RWPE2 (cell line): ENCODE measurements at places on chromosomes 16 and 17.
A peak's percentile ranks its signal among the peaks of the same experiment; 100 is the strongest.

- no peak for DNase-seq
- no peak overlapping the region for H3K27ac ChIP-seq
- no peak overlapping the region for H3K4me3 ChIP-seq
- H3K4me1 ChIP-seq: no peaks in the 10 kb centered on the region
Observed at GRCh38 chr17:41959336-41960095, 7.1 kb upstream of the CNP start.

DNA sequence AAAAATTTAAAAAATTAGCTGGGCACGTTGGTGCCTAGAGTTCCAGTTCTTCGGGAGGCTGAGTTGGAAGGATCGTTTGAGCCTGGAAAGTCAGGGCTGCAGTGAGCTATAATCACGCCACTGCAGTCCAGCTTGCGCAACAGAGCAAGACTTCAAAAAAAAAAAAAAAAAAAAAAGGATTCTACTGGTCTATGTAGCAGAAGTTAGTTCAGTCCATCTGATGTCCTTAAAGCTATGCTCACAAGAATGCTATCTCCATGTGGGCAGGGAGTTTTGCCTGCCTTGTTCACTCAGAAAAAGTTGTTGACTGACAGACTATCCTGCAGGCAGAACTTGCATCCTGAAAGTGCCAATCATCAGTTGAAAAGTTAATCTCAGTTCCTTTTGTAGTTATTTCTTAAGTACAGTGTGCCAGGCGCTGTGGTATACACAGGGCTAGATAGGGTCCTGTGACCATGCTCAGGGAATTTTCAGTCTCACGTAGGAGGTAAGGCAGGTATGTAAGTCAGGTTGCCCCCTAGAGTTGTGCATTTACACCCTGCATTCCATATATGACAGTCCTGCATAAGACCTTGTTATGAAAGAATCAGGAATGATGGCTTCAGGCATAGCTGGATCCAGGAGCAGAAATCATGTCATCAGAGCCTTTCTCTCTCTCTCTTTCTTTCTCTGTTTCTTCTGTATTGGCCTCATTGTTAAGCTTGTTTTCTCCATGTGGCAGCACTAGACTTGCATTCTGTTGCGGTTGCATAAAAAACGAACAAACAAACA, 7.6 kb downstream of the SYT17 start:
- H3K4me1 ChIP-seq: no peaks in the 10 kb centered on the region
- H3K27ac ChIP-seq: no peak overlapping the region
- no peaks in the 10 kb centered on the region for H3K27me3 ChIP-seq
- H3K4me3 ChIP-seq: no peak overlapping the region
- DNase-seq: no peak

GRCh38 chr16:81008505-81008789, 1.4 kb downstream of the CENPN start:
- no peak overlapping the region for H3K27ac ChIP-seq
- H3K4me3 ChIP-seq: peak overlapping the region; percentile 84
- DNase-seq: no peak
- H3K36me3 ChIP-seq: peaks cover 33% of the 10 kb centered on the region
- peaks cover 14% of the 10 kb centered on the region for H3K4me1 ChIP-seq

- H3K27me3 ChIP-seq: peaks cover 50% of the 10 kb centered on the region
- H3K4me1 ChIP-seq: no peaks in the 10 kb centered on the region
- no peaks in the 10 kb centered on the region for H3K36me3 ChIP-seq
- no peak overlapping the region for H3K27ac ChIP-seq
- DNase-seq: no peak
Observed at GRCh38 chr16:86203557-86204275, 304.8 kb downstream of the IRF8 start.

DNA sequence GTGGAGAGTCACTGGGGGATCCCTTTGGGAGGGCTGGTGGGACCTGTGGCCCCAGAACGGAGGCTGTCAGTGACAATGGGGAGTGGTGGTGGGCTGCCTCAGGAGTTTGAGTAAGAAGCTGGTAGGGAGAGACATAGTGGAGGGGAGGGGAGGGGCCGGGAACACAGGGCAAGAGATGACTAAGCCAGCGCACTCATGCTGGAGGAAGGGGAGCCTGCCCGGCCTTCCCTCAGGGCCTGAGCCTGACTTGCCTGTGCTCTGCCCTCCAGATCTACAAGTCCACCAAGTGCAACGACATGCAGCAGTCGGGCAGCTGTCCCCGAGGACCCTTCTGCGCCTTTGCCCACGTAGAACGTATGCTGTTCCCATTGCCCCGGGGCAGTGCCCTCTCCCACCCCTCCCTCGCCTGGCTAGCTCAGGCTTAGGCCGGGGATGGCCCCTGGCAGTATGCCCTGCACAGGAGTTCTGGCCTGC, 29.3 kb downstream of the UNC13D start:
- peaks cover 22% of the 10 kb centered on the region for H3K36me3 ChIP-seq
- H3K4me3 ChIP-seq: no peak overlapping the region
- peak; percentile 89 for DNase-seq
- peak overlapping the region; percentile 51 for H3K27ac ChIP-seq
- H3K27me3 ChIP-seq: no peaks in the 10 kb centered on the region
- peaks cover 9% of the 10 kb centered on the region for H3K4me1 ChIP-seq

- no peak overlapping the region for H3K27ac ChIP-seq
- no peaks in the 10 kb centered on the region for H3K27me3 ChIP-seq
- no peaks in the 10 kb centered on the region for H3K4me1 ChIP-seq
- no peak overlapping the region for H3K4me3 ChIP-seq
- DNase-seq: no peak
Observed at GRCh38 chr17:36213695-36214094, 2.8 kb downstream of the CCL4L2 start.

GRCh38 chr17:74110467-74110866, 93.0 kb upstream of the RPL38 start:
- no peak for DNase-seq
- no peaks in the 10 kb centered on the region for H3K4me1 ChIP-seq
- H3K27ac ChIP-seq: no peak overlapping the region
- peaks cover 37% of the 10 kb centered on the region for H3K27me3 ChIP-seq
- H3K36me3 ChIP-seq: no peaks in the 10 kb centered on the region

DNA sequence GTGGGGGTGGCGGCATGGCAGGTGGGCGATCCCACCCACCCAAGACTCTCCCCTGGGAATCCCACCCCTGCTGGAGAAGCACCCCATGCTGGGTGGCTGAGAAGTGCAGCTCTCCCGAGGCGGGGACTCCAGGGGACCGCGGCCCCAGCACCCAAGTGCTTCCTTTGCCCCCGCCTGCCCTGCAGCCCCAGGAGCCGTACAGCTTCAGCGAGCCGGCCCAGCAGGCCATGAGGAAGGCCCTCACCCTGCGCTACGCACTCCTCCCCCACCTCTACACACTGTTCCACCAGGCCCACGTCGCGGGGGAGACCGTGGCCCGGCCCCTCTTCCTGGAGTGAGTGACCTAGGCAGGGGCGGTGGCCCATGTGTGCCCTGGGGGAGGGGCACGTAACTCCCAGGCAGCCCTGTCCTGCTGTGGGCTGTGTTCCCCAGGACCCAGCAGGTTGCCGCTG, 11.7 kb downstream of the GAA start:
- H3K27me3 ChIP-seq: no peaks in the 10 kb centered on the region
- DNase-seq: peak; percentile 66
- H3K4me1 ChIP-seq: peaks cover 11% of the 10 kb centered on the region
- H3K27ac ChIP-seq: no peak overlapping the region

DNA sequence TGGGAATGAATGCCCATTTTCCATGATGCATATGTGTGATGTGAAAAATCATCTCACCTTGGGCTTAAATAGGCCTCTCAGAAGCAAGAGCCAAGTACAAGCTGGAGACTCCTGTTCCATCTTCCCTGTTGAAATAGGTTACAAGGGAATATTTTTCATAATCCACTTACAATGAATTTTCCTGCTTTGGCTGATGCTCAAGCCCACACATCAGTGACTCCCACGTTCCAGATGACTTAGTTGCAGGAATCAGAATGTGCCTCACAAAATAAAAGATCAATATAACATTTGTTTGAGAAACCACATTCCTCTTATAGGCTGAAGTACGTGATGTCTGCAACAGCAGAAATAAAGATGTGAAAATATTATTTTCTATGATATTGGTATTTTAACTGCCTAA, 24.1 kb downstream of the ANKFN1 start:
- no peak overlapping the region for H3K27ac ChIP-seq
- no peaks in the 10 kb centered on the region for H3K27me3 ChIP-seq
- H3K36me3 ChIP-seq: no peaks in the 10 kb centered on the region
- no peak overlapping the region for H3K4me3 ChIP-seq
- no peaks in the 10 kb centered on the region for H3K4me1 ChIP-seq
- no peak for DNase-seq

DNA sequence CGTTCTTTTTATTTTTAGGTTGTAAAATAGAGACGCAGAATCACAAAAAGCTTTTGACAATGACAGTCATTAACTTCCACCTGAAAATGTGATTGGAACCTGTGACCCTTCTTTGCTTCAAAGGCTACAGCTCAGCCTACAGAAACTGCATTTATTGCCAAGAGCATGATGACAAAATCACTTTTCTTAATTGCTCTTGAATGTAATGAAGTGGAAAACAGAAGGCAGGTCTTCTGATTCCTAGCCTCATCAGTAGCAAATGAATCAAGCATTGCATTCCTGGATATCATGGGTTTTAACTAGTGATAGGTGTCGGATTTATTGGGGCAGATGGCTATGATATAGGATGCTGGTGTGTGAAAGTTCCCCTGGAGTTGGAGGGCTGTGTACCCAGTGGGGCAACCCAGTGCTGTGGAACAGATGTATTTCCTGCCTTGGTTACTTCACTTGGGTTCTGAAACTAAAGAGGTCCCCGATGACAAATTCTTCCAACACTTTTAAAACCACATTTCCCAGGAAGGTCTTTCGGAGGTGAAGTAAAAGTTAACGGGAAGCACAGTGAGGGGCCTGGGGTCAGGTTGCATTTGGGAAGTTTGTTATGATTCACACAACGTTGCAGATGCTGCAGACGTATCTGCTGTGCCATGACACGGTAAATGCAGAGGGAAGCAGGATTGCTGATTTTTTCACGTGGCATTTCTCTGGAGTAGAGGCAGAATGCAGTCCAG, 127.5 kb downstream of the HS3ST3A1 start:
- DNase-seq: no peak
- no peaks in the 10 kb centered on the region for H3K36me3 ChIP-seq
- H3K27ac ChIP-seq: no peak overlapping the region
- H3K4me3 ChIP-seq: no peak overlapping the region

GRCh38 chr17:77025781-77026180, 115.0 kb upstream of the SEC14L1 start:
- no peaks in the 10 kb centered on the region for H3K27me3 ChIP-seq
- no peak overlapping the region for H3K4me3 ChIP-seq
- H3K4me1 ChIP-seq: no peaks in the 10 kb centered on the region
- H3K27ac ChIP-seq: no peak overlapping the region
- no peaks in the 10 kb centered on the region for H3K36me3 ChIP-seq

GRCh38 chr17:81650951-81651350, 5.4 kb downstream of the PDE6G start:
- H3K4me3 ChIP-seq: no peak overlapping the region
- no peaks in the 10 kb centered on the region for H3K36me3 ChIP-seq

DNA sequence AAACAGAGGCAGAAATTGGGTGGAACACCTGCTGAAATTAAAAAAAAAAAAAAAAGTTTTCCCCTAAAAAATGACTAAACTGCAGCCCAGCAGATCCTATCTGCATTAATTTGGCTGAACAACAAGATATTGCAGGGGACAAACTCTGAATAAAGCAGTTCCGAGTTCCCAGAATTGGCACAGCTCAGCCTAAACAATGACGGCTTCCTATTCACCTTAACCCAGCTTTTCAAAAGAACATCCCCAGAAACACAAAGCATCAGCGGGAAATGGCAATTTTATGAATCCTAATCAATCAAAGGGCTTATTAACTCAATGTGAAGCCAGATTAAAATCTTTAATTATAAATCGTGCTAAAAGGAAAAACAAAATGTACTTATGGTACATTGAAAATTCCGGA, 497.8 kb upstream of the ZFHX3 start:
- H3K27ac ChIP-seq: no peak overlapping the region
- H3K4me1 ChIP-seq: no peaks in the 10 kb centered on the region
- H3K27me3 ChIP-seq: peaks cover 84% of the 10 kb centered on the region
- no peak for DNase-seq

GRCh38 chr16:80198311-80199299, 342.2 kb upstream of the DYNLRB2 start:
- H3K4me3 ChIP-seq: no peak overlapping the region
- H3K36me3 ChIP-seq: no peaks in the 10 kb centered on the region
- no peak for DNase-seq
- H3K27ac ChIP-seq: peak overlapping the region; percentile 93
- no peaks in the 10 kb centered on the region for H3K27me3 ChIP-seq

- no peak overlapping the region for H3K4me3 ChIP-seq
- peak overlapping the region; percentile 59 for H3K27ac ChIP-seq
- no peak for DNase-seq
- H3K4me1 ChIP-seq: peaks cover 39% of the 10 kb centered on the region
- no peaks in the 10 kb centered on the region for H3K27me3 ChIP-seq
- peaks cover 9% of the 10 kb centered on the region; the same call in 1 of the 2 replicates for H3K36me3 ChIP-seq
Observed at GRCh38 chr16:89410322-89410721, 80.0 kb downstream of the ANKRD11 start.

- no peak overlapping the region for H3K4me3 ChIP-seq
- H3K27ac ChIP-seq: no peak overlapping the region
- peaks cover 3% of the 10 kb centered on the region for H3K4me1 ChIP-seq
- H3K36me3 ChIP-seq: peaks cover 69% of the 10 kb centered on the region
- DNase-seq: no peak
- H3K27me3 ChIP-seq: no peaks in the 10 kb centered on the region
Observed at GRCh38 chr17:37148156-37148555, 199.4 kb downstream of the AATF start.

DNA sequence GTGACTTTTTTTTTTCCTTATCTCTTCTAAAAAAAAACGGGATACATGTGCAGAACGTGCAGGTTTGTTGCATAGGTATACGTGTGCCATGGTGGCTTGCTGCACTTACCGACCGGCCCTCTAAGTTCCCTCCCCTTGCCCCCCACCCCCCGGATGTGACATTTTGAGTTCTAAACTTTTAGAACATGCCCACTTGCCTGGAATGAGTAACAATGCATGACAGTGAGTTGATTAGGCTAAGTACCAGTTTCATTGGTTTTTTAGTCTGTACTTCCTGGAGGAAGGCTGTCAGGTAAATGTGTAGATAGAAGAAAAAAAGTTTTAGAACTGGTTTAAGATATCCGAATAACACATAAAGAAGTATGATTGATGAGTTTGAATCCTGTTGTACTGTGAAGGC, 4.0 kb downstream of the BPTF start:
- no peaks in the 10 kb centered on the region for H3K27me3 ChIP-seq
- DNase-seq: no peak
- no peak overlapping the region for H3K4me3 ChIP-seq
- peaks cover 23% of the 10 kb centered on the region for H3K36me3 ChIP-seq

- H3K4me1 ChIP-seq: no peaks in the 10 kb centered on the region
- DNase-seq: no peak
- H3K4me3 ChIP-seq: no peak overlapping the region
- no peak overlapping the region for H3K27ac ChIP-seq
- no peaks in the 10 kb centered on the region for H3K27me3 ChIP-seq
- no peaks in the 10 kb centered on the region for H3K36me3 ChIP-seq
Observed at GRCh38 chr17:16888413-16889087, 83.4 kb downstream of the TNFRSF13B start.

- no peaks in the 10 kb centered on the region for H3K36me3 ChIP-seq
- H3K27me3 ChIP-seq: no peaks in the 10 kb centered on the region
- DNase-seq: no peak
Observed at GRCh38 chr16:81797443-81797842, 18.4 kb downstream of the PLCG2 start.
